ENCODE measurements at places on chromosomes 11 and 22.

DNA sequence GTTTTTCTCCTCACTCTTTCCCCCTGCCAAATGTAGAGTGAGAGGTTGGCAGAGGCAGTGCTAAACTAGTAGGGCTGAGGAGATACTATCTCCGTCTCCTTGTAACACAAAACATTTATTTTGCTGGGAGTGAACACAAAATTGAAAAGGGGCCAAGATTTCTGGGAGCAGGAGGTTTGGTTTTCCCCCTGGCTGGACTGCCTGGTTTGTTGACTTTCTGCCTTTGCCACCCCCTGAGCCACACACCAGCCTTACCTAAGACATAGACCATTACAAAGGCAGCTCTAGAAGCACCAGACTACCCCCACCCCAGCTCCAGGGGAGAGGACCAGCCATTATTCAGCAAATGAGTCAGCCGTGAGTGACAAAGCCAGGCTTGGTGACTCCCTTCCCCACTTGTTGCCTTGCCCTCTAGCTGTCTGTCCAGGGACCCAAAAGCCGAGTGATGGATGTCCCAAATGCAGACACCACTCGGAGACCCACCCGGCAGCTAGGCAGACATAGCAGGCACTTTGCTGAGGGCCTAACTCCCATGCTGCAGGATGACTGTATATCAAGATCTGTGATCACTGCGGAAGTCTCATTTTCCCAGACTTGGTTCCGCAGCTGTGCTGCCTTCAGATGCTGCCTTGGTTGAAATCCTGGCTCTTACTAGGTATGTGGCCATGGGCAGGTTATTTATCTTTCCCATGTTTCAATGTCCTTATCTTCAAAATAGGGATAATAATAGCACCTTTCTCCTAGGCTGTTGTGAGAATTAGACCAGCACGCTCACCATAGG is 17.7 kb upstream of the CDON start:
- DNase-seq = no peak

GRCh38 chr11:45215098-45215865 is 68.8 kb downstream of the PRDM11 start:
- DNase-seq = no peak

DNA sequence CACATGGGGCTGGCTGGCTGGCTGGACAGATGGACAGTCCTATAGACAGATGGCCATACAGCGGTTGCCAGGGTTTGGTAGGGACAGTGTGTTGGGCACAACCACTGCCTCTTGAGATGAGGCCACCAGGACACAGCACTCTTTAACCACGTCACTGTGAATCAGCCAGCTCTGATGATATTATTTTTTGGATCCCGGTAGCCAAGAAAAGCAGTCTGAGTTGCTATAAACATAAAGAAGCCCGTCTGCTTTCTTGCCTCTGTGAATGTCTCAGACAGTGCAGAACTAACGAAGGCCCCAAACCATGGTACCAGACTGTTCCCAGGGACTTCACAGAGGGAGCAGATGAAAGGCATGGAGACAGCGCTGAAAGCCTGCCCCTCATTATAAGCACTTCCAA is 115.9 kb upstream of the CSNK2A3 start:
- no peak for DNase-seq

- no peak for DNase-seq
Observed at GRCh38 chr11:120057595-120058581, 80.0 kb downstream of the TRIM29 start.

DNA sequence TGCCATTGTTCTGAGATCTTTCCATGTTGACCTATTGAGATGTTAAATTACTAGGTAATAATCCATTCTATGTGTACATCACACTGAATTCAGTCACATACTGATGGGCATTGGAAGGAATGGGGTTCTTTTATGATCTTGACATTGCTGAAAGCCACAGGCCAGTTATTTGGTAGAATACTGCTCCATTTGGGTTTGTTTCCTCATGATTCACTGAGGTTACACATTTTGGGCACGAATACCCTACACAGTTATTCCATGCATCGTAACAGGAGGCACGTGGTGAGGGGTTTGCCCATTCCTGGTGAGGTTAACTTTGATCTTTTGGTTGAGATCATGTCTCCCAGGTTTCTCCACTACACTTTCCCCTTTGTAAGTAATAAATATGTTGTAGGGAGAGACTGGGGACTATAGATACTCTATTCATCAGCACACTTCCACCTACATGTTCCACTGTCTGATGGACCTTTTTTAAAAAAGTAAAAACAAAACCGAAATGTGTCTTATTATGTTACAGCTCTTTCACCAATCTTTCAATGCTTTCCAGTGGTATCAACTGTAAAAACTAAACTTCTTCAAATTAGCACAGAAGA is 12.0 kb upstream of the FOLR1 start:
- no peak for DNase-seq

DNA sequence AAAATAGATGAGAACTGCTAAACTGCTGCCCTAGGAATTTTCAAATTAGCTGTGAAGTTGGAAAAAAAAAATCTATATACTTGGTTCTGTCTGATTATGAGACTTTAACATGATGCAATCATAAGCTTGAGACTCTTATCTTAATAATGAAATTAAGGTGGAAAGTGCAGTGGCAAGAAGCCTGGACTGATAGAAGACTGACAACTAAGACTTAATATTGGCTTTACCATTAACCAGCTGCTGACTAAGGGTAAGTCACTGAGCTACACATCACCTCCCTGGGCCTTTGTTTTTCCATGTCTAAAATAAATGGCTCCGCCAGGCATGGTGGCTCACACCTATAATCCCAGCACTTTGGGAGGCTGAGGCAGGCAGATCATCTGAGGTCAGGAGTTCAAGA is 56.9 kb downstream of the SLC35F2 start:
- no peak for DNase-seq

GRCh38 chr11:12411806-12412727 is 34.7 kb downstream of the PARVA start:
- no peak for DNase-seq

DNA sequence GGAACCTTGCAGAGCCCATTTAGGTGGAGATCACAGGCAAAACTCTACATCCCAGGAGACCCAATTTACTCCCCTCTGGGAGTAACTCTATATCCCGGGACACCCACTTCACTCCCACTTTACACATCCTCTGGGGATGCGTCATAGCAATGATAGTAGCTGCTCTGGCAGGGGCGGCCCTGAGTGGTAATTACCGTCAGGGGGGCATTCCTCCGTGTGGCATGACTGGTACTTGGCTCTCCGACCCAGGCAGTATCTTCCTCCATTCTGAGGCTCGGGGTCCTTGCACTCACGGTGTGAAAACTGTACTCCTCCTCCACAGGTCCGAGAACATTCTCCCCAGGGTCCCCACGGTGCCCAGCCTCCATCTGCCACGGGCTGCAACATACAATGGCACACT is 17.2 kb downstream of the ADAMTS8 start:
- DNase-seq = no peak

- no peak for DNase-seq
Observed at GRCh38 chr11:5420993-5421392, 918 bp upstream of the OR51Q1 start.

DNA sequence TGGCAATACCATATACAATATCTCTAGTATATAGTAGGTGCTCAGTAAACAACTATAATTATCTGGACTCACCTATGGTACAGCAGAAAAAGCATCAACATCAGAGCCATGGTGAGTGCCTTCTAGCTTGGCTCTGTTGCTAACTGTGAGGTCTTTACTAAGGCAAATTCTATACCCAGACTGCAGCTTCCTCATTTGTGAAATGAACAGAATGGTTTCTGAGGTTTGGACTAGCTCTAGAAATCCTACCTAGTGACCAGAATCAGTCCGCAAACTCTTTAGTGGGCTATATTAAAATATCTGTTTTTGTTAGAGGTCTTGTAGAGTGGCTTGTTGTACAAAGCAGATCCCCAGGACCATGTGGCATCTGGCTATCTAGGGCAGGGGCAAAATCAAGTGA is 3.7 kb downstream of the MS4A1 start:
- no peak for DNase-seq
